Fibroblast of upper back skin (primary cell): ENCODE measurements at places on chromosomes 3 and 15.

- no peak for DNase-seq
These were observed 226.9 kb upstream of the CHRNA7 start for GRCh38 chr15:31803388-31803884.

DNA sequence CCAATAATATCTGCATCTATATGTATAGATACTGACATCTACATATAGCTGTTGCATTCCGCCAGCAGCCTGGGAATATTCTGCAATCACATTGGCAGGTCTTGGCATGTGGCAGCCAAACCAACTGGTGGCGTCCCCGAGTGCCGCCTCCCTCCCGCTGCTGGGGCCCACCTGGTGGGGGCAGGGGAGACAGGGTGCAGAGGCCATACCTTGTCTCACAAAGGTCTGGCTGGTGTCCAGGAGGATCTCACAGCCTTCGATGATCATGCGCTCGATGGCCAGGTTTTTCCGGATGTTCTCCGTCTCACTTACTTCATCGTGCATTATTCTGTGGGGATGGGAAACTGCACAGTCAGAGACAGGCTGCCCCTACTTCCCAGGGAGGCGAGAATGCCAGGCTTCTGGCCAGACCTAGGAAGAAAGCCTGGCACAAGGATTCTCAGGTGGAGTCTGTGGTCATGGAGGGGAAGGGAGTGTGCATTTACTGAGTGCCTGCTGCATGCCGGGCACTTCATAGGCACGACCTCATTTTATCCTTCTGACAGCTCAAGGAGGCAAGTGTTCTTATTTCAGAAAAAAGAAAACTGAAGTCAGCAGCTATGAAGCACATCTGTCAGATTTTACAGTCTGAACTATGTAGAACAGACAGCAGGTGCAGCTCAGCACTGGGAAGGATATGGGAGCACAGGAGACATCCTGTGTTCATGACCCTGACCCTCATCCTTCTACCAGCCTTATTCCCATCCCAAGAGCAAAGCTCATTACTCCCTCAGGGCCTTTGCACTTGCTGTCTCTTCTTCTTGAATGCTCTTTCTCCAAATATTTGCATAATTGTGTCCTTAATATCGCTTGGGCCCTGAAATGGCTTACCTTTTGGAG, 62.8 kb downstream of the RASGRF1 start:
- DNase-seq, result no peak

DNA sequence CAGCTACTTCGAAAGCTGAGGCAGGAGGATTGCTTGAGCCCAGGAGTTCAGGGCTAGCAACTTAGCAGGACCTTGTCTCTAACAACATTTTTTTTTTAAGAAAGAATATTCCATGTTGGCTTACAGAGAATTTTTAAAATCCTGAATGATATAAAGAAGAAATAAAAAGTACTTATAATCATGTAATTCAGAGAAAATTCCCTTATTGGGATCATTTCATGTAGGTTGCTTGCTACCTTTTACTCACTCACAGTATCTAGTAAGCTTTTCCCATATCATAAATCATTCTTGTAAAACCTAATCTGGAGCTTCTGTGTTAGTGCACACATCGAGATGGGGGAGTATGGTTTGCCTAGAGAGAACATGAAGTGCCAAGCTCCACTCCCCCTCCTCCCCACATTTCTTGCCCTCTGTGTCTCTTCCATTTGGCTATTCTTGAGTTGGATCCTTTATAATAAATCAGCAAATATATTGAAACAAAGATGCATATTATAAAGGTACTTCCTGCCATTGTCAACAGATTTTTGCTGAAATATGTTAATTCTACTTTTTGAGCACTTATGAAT, 13.6 kb downstream of the TF start:
- DNase-seq, result no peak

GRCh38 chr15:38589502-38589901, 24.9 kb upstream of the RASGRP1 start:
- DNase-seq, result peak; percentile 79

- DNase-seq, result peak; percentile 32
These were observed 113.4 kb downstream of the RORA start for GRCh38 chr15:61115679-61116078.

- DNase-seq, result no peak
These were observed 121.9 kb downstream of the FNDC3B start for GRCh38 chr3:172161133-172161789.

GRCh38 chr3:32934150-32934742, 17.2 kb upstream of the CCR4 start:
- DNase-seq, result peak; percentile 6

DNA sequence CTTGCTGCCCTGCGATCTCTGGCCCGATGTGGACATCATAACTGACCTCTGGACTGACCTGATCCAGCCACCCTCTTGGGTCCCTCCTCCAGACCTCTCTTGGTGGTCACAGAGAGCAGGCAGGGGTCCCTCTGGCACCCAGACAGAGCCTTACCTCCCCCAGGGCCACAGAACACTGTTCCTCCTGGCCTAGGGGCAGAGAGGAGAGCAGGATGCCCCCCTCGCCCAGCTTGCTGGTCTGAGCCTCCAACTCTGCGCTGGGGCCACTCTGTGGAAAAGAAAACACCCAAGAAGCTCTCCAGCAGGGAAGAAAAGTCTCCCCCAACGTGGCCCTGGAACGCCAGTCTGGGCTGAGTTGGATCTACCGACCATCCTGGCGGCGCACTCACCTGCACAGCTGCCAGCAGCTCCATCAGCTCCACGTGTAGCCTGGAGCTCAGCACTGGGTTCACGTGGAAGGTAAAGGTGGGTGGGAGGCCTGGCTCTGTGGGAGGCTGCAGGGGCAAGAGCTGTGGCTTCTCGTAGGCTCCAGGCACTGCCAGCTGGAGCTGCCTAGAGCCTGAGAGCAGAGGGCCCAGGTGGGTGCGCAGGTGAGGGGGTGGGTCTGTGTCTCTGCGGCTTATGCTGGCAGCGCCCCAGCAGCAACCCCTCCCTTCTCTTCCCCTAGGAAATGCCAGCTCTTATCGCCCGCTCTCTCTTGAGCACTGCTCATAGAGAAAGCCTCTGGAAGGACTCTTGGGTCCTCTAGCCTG, 6.0 kb downstream of the PLA2G4F start:
- DNase-seq, result no peak

DNA sequence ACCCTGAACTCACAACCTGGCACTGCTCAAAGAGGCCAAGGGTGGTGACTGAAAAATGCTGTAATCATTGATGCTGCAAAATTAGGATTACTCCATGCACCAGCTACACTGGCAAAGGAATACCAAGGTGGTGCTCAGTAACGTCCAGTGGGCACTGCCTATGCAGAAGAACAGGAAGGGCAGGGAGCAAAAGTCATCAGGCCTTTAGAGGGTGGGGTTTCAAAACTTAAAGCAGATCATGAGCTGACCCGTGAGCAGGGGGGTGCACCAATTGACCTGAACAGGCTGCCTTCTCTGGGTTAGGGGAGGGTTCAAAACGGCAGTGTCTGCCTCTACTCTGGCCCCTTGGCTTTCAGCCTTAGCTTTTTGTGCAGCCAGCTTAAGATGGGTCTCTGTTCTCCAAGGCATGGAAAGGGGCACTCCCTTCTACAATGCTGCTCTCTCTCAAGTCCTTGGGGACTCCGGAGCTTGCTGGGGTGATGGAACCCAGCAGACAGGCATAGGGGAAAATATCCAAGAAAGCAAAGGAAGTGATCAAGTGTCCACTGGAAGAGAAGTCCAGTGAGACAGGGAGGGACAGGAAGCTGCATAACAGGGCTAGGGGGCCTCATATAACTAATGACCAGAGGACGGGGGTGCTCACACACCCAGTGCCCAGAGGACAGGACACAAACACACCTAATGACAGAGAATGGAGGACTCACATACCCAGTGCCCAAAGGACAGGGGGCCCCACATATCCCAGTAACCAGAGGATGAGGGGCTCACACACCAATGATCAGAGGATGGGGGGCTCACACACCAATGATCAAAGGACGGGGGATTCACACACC, 11.4 kb downstream of the RAB6B start:
- DNase-seq, result no peak

DNA sequence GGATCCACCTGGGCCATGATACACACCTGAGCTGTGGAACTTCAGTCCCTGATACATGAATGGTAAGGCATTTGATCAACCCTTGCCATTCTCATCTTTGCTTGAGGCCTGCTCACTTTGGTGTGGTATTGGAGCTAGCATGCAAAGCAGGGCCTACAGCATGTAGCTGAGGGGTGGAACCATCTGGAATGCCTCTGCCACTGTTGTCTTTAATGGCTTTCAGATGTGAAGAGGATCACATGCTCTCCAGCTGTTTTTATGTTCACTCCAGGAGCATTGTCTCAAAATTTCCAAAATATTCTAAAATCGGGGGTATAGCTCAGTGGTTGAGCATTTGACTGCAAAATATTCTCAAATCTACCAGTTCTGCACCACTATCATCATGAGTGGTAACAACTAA, 64.4 kb upstream of the PHLDB2 start:
- DNase-seq, result peak; percentile 51

DNA sequence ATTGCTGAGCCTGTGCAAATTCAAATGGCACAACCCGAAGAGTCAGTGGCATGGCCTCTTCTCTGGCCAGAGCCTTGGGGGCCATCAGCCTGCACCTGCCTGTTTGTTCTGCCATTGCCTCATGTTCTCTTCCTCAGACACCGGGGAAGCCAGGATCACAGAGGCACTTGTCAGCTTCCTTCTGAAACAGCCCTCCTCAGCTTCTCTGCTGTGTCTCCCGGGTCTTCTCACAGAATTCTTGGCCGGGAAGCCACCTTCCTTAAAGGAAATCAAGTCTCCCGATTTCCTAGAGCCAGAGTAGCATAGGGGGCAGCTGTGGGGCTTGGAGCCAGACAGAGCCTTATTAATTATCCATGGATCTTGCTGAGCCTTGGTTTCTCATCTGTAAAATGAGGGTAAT, 47.4 kb upstream of the CGNL1 start:
- no peak for DNase-seq

DNA sequence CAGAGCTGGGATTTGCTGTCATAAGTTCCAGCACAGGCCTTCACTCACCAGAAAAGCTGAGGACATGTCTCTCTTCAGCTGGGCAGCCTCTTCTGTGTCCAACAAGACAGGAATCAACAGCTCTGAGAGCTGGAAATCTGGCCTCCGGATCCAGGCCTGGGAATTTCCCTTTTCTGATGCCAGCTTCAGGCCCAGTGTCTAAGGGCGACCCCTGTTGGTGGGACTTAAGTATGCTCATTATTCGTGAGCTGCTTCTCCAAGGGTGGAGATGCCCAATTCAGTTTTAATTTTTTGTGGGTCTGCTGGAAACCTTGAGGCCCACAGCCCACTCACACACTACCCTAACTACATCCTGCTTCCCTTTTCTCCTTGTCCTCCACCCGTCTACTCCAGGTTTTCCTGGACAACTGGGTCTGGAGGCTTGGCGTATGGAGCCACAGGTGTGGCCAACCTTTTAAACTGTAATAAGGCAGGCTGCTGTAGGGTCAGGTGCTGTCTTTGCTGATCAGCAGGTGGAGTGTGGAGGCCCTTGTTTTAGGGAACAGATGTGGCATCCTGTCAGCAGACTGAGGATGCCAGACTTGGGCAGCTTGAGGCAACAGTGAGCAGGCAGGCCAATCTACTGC, 2.6 kb upstream of the CEMIP start:
- peak; percentile 75 for DNase-seq

DNA sequence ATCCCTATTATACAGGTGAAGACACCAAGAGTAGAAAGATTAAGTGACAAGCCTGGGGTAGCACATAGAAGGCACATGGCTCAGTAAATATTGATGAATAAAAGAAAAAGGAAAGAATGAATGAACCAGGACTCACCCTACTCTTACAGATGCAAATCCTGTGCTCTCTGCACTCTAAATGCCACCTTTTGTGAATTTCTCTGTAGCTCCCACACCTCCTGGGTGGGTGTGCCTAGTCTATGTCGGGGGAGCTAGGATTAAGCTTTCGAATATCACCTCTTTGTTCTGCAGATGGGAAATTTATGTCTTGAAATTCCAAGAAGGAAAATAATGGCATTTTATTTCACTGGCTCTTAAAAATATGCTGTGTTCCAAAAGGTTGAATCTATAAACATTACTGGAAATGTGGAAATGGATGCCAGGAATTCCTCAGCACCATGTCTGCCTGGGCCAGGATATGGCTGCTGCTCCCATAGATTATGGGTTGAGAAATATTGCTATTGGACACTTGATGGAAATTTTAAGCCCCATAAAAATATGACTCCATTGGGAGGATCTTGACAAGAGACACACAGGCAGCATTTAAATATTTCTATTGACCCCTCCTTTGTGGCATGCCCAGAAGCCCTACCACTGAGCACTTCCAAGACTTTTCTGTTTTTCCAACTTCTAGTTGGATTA, 43.3 kb downstream of the CCNB2 start:
- DNase-seq, result peak; percentile 72
